ENCODE measurements at places on chromosomes 1 and 21.

GRCh38 chr1:113835686-113836290 is 23.5 kb upstream of the RSBN1 start:
- DNase-seq, result peak; percentile 49
- no peaks in the 10 kb centered on the region for H3K27me3 ChIP-seq
- no peak overlapping the region for H3K27ac ChIP-seq
- no peak overlapping the region for H3K4me3 ChIP-seq
- H3K4me1 ChIP-seq, result no peaks in the 10 kb centered on the region

DNA sequence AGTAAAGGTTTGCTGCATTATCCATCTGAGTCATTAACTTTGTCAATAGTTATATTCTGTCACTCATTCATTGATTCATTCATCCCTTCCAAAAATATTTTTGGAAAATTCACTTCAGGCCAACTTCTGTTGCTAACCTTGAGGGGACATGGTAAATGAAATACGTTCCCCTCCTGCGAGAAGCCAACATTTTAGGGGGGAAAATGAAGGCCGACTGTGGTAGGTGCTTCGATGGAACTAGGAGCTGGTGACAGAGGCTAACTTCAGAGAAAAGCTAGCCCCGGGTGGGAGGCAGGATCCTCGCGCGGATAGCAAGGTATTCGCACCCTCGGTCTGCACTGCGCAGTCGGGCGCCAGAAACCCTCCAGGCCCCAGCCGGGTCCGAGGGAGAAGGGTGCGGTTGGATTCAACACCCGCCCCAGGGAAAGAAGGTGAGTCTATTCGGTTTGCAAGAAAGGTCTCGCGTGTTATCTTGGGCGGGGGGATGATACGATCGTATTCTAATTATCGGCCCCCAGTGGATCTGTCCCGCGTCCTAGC is 646 bp upstream of the RRP15 start:
- peak overlapping the region; percentile 95 for H3K27ac ChIP-seq
- no peak for DNase-seq
- no peaks in the 10 kb centered on the region for H3K36me3 ChIP-seq
- H3K27me3 ChIP-seq, result peaks cover 3% of the 10 kb centered on the region
- peaks cover 13% of the 10 kb centered on the region for H3K4me1 ChIP-seq
- peak overlapping the region; percentile 99 for H3K4me3 ChIP-seq

DNA sequence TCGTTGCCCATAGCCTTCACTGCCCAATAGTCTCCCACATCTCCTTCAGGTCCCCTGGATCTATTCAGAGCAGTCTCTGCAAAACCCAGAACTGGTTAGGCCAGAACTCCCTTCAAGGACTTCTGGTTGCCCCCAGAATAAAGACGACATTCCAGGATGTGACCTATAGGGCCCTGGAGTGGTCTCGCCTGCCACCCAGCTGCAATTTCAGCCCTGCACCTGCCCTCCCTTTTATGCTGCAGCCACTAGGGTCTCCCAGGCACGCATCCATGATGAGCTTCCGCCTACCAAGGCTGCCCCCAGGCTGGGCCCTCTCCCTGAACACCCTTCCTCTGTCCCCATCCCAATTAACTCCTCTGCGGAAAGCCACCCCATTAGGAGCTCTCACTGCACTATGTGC is 7.2 kb upstream of the TSPEAR start:
- peaks cover 1% of the 10 kb centered on the region for H3K36me3 ChIP-seq
- peaks cover 3% of the 10 kb centered on the region for H3K4me1 ChIP-seq

DNA sequence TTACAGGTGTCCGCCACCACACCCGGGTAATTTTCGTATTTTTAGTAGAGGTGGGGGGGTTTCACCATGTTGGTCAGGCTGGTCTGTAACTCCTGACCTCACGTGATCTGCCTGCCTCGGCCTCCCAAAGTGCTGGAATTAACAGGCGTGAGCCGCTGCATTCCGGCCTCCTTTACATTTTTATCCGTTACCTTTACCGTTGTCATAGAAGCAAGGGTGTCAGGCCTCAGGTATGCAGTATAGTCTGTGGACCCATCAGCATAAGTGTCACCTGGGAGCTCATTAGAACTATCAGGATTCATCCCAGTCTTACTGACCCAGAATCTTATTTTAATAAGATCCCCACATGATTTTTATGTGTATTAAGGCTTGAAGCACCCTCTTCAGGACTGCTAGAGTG is 5.4 kb downstream of the CDC42 start:
- DNase-seq, result no peak
- peaks cover 17% of the 10 kb centered on the region for H3K36me3 ChIP-seq
- H3K4me3 ChIP-seq, result no peak overlapping the region
- H3K27ac ChIP-seq, result peak overlapping the region; percentile 35
- peaks cover 33% of the 10 kb centered on the region for H3K4me1 ChIP-seq

DNA sequence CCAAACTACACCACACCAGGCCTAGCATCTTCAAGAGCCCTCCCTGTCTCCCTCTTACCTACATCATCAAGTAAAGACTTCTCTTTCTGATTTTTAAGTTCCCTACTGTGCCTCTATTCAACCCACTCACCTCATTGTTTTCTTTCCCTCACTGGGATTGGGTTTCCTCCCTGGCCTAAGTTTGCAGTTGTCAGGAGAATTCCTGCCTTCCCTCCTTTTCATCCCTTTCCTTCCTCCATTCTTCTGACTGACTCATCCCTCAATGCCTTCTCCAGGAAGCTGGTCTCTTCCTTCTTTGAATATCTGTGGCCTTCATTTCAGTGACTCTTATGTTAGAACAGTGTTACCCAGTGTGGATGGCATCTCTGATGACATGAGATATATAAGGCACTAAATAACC is 139.9 kb upstream of the KIAA0040 start:
- H3K36me3 ChIP-seq, result peaks cover 15% of the 10 kb centered on the region
- no peak for DNase-seq
- no peak overlapping the region for H3K27ac ChIP-seq
- no peaks in the 10 kb centered on the region for H3K27me3 ChIP-seq
- H3K4me3 ChIP-seq, result no peak overlapping the region

DNA sequence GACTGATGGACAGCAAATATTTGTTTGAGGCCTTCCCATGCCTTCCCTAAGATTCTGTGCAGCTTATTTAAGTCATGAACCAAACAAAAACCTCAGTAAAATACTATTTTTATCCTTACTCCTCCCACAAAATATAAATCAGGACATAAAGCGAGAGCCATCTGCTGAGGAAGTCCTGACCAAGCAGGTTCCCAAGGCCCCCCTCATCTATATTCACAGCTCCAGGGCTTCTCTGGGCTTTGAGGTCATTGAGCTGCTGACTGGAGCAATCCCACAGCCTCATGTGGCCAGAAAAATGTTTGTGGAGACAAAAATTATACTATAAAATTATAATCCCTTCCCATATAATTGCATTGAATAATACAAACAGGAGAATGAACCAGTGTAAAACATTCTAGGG is 846.2 kb downstream of the ADGRL2 start:
- DNase-seq, result no peak
- H3K27ac ChIP-seq, result no peak overlapping the region

GRCh38 chr1:211285196-211285595 is 26.0 kb downstream of the RCOR3 start:
- H3K27me3 ChIP-seq, result no peaks in the 10 kb centered on the region
- H3K4me1 ChIP-seq, result peaks cover 3% of the 10 kb centered on the region
- no peak for DNase-seq
- no peak overlapping the region for H3K27ac ChIP-seq

- H3K4me3 ChIP-seq, result no peak overlapping the region
- no peak for DNase-seq
- H3K4me1 ChIP-seq, result peaks cover 5% of the 10 kb centered on the region
- H3K27me3 ChIP-seq, result no peaks in the 10 kb centered on the region
Observed at GRCh38 chr1:48784301-48784700, 7.6 kb upstream of the BEND5 start.

GRCh38 chr1:240099748-240100147 is 8.1 kb downstream of the FMN2 start:
- no peaks in the 10 kb centered on the region for H3K4me1 ChIP-seq
- H3K27ac ChIP-seq, result no peak overlapping the region
- DNase-seq, result no peak
- H3K36me3 ChIP-seq, result no peaks in the 10 kb centered on the region

DNA sequence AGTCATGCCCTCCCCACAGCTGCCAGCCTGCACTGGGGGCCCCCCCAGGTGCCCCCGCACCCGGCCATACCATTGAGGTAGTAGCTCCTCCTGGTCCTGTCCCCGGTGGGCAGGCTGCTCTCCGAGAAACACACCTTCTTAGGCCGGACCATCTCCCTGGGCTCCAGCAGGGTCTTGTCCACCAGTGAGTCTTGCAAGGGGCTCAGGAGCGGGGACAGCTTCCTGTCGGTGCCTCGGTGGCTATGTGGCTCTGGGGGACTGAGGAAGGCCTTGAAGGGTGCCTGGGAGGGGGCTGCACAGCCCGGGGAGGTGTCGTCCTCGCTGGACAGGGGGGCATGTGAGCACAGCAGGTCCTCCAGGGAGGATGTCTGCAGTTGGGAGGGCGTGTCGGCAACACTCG is 12.9 kb upstream of the FTCD start:
- H3K27me3 ChIP-seq, result peaks cover 5% of the 10 kb centered on the region
- H3K4me1 ChIP-seq, result peaks cover 8% of the 10 kb centered on the region
- no peak overlapping the region for H3K4me3 ChIP-seq

DNA sequence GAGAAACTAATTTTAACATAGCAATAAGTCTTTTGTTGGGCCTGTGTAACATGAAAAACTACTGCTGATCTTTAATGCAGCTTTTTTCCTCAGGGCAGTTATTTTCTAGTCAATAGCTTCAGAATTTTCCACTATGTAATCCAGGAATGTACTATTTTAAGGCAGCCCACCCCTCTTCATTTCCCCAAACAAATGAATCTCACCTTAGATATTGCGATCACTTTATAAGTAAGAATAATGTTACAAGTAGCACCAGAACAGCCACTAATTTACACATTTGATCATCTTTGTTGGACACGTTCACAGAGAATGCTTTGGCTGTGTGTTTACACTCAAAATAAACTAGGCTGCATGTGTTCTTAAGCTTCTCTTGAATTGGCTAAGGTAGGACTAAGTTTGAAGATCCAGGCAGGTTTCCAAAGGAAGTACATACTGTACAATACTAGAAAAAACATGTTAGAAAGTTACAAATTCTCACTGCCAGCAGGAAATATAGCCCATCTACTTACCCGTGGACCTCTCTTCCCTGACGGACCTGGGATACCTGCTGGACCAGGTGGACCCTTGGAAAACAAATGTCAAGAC is 41.7 kb downstream of the COL24A1 start:
- H3K36me3 ChIP-seq, result no peaks in the 10 kb centered on the region
- H3K27me3 ChIP-seq, result no peaks in the 10 kb centered on the region
- H3K27ac ChIP-seq, result no peak overlapping the region
- no peak overlapping the region for H3K4me3 ChIP-seq

DNA sequence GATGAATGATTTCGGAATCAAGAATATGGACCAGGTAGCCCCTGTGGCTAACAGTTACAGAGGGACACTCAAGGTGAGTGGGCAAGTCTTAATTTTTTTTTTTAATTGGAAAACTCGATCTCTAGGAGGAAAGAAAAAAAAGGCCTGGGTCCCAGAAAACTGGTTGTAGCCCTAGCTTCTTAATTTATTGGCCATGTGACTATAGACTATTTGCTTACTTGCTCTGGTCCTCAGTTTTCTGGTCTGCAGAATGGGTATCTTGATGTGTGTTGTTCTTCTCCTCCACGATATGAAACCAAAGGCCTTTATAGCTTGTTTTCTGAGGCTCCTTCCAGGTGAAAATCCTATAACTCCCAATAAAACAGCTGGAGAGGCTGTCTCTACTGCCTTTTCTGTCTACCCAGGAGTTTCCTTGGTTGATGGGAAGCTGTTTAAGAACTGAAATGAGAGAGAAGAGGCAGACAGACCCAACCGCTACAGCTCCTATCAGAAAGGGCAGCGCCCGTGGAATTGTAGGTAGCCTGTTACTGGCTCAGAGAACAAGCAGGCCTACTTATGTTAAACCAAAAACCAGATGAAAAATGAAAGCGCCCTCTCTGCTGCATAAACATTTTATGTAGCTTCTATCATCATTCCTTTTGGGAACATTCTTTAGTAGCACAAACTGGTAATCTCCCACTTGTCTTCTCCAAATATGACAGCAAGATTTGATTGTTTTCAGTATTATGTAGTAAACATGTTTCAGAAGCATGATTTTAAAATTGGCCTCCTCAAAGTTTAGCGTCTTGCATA is 4.5 kb downstream of the ETS2 start:
- no peak overlapping the region for H3K4me3 ChIP-seq
- DNase-seq, result no peak
- peaks cover 2% of the 10 kb centered on the region for H3K27me3 ChIP-seq
- peaks cover 10% of the 10 kb centered on the region for H3K4me1 ChIP-seq
- H3K27ac ChIP-seq, result no peak overlapping the region

DNA sequence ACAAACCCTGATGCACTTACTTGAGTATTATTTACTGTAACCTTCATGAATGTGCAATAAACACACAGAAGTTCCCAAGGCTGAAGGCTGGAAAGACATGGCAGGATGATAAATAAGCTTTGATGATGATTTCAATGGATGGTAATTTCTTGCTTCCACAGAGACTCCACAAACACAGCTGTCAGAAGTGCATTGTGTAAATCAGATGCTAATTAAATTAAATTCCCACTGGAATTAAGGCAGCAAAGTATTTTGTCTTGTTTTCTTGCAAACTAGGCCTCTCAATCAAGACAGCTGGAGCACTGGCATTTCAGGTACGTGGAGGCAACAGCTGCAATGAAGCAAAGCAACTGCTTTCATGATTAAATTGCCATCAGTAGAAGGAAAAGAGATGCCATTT is 24.1 kb downstream of the FAM177B start:
- peaks cover 18% of the 10 kb centered on the region for H3K36me3 ChIP-seq
- no peaks in the 10 kb centered on the region for H3K27me3 ChIP-seq
- peaks cover 12% of the 10 kb centered on the region for H3K4me1 ChIP-seq
- no peak overlapping the region for H3K4me3 ChIP-seq
- DNase-seq, result no peak

GRCh38 chr1:179632868-179633267 is 41.2 kb downstream of the TDRD5 start:
- peaks cover 1% of the 10 kb centered on the region for H3K27me3 ChIP-seq
- no peak overlapping the region for H3K27ac ChIP-seq
- no peaks in the 10 kb centered on the region for H3K36me3 ChIP-seq
- DNase-seq, result no peak

DNA sequence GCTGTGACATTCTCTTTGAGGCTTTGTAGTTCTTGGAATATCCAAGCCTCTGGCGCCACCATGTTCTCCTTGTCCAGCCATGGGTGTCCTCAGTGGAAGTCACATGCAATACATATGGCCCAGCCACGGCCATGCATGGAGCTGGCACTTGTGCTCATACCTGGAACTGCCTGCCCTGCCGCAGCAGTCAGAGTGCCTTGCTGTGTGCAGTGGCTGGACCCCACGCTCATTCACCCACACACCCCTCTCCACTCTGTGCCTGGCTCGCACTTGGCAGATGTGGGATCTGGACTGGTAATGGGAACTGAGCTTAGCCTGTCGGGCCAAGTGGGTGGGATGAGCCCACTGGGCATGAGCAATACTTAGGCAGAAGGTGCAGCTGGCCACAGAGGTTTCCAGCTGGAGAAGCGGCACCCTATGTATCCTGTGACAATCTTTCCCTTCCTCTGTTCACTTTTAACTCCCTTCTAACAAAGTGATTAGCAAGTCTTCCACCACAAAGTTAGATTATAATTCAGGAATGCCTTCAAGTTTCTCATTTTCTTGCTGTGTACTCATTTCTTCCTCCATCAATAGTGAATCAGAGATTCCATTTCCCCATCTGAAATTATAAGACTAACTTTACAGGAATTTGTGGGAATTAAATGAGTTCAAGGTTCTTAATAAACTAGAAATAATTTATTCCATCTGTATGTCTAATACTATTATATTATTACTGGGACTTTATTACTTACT is 351.6 kb upstream of the NCAM2 start:
- no peak overlapping the region for H3K4me3 ChIP-seq
- H3K27me3 ChIP-seq, result no peaks in the 10 kb centered on the region
- no peak overlapping the region for H3K27ac ChIP-seq
- H3K36me3 ChIP-seq, result no peaks in the 10 kb centered on the region
- DNase-seq, result no peak

GRCh38 chr1:36458910-36459309 is 5.3 kb downstream of the MRPS15 start:
- H3K36me3 ChIP-seq, result peaks cover 24% of the 10 kb centered on the region
- DNase-seq, result no peak
- no peak overlapping the region for H3K27ac ChIP-seq
- H3K4me1 ChIP-seq, result peaks cover 17% of the 10 kb centered on the region

Measured in memory B cell (primary cell).